ENCODE measurements at places on chromosomes 16 and 17.

DNA sequence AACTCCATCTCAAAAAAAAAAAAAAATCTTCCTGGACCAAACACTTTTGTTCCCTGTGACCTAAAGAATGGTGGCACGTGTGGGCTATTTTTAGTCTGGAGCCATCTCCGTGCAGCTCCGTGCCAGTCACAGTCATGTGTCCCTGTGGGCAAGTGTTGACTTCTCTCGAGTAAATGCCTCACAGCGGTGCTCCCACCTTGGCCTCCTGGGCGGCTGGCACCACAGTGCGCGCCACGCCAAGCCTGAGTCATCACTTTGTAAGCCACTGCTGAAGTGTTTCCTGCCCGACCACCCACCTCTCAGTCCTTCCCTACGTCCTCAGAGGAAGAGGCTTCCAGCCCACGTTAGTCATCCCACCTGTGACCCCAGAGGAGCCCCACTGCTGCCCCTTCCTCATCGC lies 10.9 kb upstream of the HEXD start:
- DNase-seq, result no peak

DNA sequence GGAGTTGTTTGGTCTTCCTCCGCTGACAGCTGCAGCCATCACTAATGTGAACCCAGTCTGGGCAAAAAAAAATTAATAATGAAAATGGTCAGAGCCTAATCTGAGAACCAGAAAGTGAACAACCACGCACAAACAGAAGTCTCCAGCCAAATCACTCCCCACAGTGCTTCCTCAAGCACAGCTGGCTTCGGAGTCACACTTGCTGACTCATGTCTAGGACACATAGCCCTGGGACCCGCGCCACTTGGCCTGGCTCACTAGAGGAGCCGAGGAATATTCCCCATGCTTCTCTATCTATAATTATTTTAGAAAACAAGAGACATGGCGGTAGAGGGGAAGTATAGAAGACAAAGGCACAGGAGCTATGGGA lies 109.1 kb downstream of the ZFHX3 start:
- no peak for DNase-seq

DNA sequence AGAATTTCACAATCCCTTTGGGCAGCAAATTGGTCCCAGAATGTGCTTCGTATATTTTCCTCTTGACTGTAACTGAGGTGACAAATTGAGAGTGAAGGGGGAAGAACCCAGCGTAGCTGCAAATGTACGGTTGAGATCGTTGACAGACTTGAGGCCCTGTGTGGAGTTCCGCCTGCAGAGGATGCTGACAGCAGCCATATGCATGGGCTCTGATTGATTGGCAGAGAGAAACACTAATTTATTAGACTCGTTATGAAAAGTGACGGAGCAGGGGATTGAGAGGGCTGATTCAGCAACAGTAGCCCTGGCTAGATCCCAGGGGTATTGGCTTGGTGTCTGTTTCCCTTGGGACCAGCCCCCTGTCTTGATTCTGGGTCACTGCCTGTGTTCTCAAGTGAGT lies 930.1 kb upstream of the EEF2KMT start:
- DNase-seq, result no peak

- no peak for DNase-seq
These were observed 31.7 kb upstream of the NUDT16L1 start for GRCh38 chr16:4661661-4662060.

DNA sequence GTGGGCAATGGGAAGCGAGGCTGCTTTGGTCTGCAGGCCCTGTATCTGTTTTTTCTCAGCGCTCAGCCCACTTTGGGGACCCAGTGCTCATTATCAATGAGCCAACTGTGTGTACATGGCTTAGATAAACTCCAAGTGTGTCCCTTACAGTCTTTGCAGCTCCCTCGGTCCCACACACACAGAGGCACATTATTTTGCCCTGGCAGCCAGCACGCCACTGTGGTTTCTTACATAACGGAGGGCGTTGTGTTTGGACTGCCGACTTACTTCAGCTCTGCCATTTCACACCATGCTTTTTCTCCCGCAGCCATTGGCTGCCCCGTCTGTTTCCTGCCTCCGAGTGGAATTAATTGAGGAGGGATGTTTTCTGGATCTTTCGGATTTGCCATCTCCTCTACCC lies 56.5 kb upstream of the CLEC18A start:
- no peak for DNase-seq

DNA sequence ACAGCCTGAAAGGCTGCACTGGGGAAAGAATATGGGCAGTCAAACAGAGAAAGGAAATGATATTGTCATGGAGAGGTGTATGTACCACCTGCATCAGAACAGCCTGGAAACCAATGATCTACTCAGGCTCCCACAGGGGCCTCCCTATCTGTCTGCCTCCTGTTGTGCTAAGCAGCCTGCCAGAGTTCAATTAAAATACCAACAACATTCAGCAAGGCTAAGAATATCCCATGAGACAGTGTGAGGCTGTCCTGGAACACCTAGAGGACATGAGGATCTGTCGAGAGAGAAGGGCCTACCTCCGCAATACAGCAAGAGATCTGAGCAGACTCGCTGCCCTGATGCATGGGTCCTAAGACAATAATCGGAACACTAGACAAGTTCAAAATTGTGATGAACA lies 8.4 kb downstream of the FXR2 start:
- no peak for DNase-seq

DNA sequence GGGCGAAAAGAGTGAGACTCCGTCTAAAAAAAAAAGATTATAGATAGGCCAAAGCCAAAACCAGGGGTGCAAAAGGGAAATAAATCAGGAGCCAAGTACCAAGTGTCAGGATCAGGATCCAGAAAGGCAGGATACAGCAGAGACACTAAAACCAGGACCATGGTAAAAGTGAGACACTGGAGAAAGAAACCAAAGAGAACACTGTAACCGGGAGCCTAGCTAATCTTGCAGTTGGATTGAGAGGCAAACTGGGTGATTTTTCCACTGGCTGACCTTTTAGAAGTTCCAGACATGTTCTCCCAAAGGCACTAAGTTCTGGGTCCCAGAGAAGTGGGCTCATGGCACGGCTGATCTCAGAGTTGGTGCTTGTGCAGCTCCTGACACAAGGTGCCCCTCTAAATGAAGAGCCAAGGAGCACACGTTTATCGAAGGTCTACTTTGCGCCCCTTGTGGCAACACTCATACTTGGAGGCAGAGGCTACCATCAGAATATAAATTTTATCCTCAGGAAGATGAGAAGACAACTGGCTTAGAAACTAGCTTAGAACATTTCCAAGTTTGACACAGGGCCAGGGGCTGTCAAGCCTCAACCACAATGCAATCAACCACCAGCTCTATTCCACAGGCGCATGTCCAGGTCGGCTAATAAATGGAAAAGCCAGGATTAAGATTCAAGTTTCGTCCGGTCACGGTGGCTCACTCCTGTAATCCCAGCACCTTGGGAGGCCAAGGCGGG lies 27.5 kb upstream of the HELZ start:
- no peak for DNase-seq

- no peak for DNase-seq
These were observed 51.0 kb upstream of the GAS7 start for GRCh38 chr17:10249271-10250010.

GRCh38 chr16:86751076-86752030 lies 173.0 kb downstream of the FOXL1 start:
- no peak for DNase-seq

- DNase-seq, result no peak
These were observed at the start of gene CHP2 for GRCh38 chr16:23754594-23755483. CHP2 (plus strand) TSS chr16:23755026; CDS start chr16:23755050, 24 bp downstream.

- no peak for DNase-seq
These were observed 89.1 kb upstream of the GNAO1 start for GRCh38 chr16:56102183-56102686.

DNA sequence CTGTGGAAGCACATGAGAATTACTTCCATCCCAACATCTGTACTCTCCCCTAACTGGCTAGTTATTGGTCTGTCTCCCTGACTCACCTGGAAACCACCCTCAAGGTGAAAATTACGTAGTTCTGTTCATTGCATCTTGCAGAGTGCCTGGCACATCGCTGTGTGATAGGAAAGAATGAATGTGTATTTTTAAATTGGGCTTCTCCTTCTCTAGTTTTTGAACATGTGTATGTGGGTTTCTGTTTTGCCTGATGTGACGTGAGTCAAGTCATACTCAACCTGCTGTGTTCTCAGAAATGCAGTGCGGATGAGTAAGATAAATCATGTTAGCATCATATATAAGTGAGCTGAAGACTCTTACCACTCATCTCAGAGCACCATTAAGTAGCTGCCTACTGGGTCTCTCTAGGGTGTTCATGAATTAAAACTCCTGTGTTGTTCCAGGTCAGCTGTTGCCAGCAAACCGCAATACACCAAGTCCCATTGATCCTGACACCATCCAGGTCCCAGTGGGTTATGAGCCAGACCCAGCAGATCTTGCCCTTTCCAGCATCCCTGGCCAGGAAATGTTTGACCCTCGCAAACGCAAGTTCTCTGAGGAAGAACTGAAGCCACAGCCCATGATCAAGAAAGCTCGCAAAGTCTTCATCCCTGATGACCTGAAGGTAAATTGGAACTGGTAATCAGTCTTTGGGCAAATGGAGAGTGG lies 50.2 kb downstream of the HLF start:
- DNase-seq, result no peak

GRCh38 chr16:73285436-73286201 lies 237.7 kb upstream of the ZFHX3 start:
- DNase-seq, result no peak

DNA sequence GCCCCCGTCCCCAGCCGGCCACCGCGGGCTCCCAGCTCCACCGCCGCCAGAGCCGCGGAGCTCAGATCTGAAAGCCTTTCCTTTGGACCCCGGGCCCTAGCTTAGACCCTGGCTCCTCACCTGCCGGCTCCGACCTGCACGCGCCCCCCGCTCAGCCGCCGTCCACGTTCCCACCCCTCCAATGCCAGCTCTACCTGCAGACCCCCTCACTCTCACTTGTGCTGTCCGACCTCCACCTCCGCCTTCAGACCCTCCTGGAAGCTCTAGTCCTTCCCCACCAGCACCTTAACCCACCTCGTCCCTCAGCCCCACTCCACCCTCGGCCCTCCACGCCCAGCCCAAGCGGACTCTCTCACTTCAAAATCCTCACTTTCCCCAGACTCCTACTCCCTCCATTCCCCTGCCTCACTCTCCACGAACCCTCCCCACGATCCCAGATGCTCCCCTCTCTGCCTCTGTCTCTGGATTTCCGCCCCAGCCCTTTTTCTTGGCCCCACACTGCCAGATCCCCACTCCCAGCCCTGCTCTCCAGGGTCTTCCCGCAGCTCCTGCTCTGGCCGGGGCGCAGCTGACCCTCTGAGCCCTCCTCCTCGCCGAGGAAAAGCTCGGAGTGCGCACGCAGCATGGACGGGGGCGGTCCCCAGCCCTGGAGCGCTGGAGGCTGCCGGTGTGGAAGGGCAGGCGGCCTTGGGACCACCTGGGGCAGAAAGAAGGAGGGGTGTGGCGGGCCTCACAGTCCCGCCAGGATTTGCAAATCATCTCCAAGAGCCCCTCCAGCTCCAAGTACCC lies at the start of gene TMEM114:
TMEM114 (minus strand) TSS at position 612 of the 789 bp plus-strand sequence. CDS start 673 bp downstream, outside the sequence.
- DNase-seq, result no peak

- no peak for DNase-seq
These were observed 11.0 kb upstream of the ITGB3 start for GRCh38 chr17:47242648-47243047.

DNA sequence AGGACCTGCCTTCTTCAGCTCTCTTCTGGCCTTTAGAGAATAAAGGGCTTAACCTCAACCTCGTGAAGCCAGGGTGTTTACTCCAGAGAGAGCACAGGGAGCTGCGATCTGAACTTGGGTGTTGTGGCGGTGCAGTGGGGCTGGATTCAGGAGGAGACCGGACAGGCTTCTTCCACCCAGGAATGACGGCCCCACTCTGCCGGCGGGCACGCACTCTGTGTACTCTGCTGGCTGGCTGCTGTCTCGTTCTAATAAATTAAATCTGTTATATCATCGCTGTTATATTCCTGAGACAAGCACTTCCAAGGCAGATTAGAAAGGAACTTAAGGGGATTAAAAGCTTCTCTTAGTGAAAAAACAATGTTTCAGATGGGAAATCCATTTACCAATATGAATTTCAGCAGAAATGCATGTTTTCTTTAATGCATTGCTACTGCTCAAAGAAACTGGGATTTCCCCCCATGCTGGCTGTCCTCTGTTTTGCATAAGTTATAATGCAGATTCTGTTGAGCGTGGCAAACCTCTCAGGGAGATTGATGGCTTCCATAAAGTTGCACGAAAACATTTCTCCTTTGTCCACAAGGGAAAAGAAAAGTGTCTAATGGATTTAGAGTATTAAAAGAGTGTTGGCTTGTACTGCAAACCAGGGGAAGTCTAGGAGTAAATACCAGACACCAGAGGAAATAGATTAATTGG lies 168.6 kb upstream of the IRX3 start:
- no peak for DNase-seq

DNA sequence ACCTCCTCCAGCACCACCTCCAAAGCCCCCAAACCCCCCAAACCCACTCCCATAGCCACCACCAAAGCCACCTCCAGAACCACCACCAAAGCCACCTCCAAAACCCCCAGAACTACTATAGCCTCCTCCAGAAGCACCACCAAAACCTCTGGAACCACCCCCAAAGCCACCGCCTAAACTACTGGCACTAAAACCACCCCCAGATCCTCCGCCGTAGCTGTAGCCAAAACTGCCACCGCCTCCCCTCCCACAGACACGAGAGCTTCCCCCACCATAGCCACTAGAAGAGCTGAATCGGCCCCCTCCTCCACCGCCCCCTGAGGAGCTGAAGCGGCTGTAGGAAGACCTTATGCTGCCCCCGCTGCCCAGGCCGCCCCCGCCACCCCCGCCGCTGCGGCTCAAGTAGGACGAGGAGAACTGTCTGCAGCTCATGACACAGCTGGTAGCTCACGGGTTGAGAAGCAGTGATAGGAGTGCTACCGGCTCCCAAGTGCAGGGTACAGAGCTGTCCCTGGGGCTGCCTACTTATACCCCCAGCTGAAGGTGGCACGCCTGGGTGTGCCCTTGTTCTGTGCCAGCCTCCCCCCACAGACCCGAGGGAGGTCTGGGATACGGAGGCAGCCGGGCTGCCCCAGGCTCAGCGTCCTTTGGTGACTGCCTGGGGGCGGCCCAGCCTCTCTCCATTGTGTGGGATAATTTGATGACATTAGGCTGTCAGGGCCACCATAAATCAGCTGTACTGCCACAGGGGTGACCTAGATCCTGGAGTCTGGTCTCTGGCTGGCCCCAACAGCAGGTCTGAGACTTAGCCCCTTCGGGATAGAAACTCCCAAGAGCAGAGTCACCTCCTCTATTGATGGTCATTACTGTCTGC lies at the start of gene KRT9:
KRT9 (minus strand) TSS at position 499 of the 874 bp plus-strand sequence; CDS start at position 432, 67 bp downstream.
- no peak for DNase-seq

DNA sequence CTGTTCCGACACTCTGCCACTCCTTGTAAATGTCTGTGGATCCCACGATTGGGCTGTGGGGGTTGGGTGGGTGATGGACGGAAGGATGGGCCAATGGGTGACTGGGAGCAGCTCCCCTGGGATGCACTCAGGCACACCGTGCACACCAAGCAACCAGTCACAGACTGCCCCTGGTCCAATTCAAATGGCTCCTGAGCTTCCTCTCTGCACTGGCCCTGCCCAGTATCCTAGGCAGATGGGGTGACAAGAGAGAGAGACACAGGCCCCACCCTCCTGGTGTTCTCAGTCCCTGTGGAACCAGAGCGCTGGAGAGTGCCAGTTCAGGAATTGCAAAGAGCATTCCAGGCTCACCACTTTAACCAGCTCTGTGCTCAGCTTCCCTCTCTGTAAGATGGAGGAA lies 32.8 kb downstream of the BEAN1 start:
- no peak for DNase-seq

- DNase-seq, result no peak
These were observed 304.7 kb downstream of the ZFHX3 start for GRCh38 chr16:72743011-72743761.

- DNase-seq, result no peak
These were observed 4.9 kb downstream of the PTRH2 start for GRCh38 chr17:59702304-59702703.

All from stimulated activated CD8-positive, alpha-beta memory T cell treated with anti-CD3 and anti-CD28 coated beads, Interleukin-7, amount 100 ng/mL, for 24 hours (primary cell).